ENCODE measurements at places on chromosomes 6 and 20. TPM values are rescaled to one million over a fixed set of nuclear protein-coding genes. Genes with fewer than 3 reads are reported as not detected.
A peak's percentile ranks its signal among the peaks of the same experiment; 100 is the strongest.

The TNF gene
- not detected for total RNA-seq

The PSMB9 gene
- 20.8 TPM for total RNA-seq

The LPIN3 gene
- 2.9 TPM for total RNA-seq

The KCNK16 gene
- not detected for total RNA-seq

DNA sequence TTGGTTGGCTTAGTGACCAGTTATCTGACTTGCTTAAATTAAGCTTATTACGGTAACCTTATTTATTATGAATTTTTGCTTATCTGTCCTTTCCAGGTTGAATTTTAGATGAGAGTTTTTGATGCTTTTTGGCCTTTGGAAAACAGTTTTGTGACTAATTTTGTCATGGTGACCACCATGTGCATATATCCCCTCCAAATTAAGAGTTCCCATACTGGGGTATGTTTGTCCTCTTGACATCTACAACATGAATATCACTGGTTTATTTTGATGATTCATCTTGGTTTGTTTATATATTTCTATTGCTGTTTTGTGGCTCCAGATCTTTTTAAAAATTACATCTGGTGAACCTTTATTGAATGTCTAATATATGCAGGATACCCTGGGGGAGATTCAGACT lies 61.4 kb downstream of the PHF20 start:
- no peaks in the 10 kb centered on the region for H3K27me3 ChIP-seq
- no peak overlapping the region for H3K4me3 ChIP-seq
- no peak for DNase-seq
- peak overlapping the region; percentile 18 for H3K27ac ChIP-seq

DNA sequence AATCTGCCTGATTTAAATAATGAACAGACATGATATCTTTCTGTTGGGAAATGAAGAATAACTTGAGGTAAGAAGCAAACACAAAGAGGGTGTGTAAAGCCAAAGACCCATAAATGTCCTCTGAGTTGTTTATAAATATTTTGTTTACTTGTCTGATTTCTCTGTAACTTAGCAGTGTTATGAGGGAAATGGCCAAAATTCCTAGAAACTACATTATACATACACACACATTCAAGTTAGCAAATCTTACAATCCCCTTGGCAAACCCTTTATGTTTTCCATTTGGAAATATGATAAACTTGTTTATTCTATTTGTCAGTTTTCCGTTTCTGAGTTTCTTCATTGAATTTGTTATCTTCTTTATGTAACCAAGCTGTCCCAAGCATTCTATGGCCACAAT lies 81.4 kb upstream of the TCF21 start:
- no peak overlapping the region for H3K4me3 ChIP-seq
- no peaks in the 10 kb centered on the region for H3K4me1 ChIP-seq
- no peak for DNase-seq
- H3K36me3 ChIP-seq: no peaks in the 10 kb centered on the region
- H3K27me3 ChIP-seq: no peaks in the 10 kb centered on the region

GRCh38 chr20:53384392-53384791 lies 209.2 kb downstream of the ZNF217 start:
- DNase-seq: no peak
- no peaks in the 10 kb centered on the region for H3K4me1 ChIP-seq

GRCh38 chr20:48745330-48745729 lies 82.5 kb downstream of the PREX1 start:
- DNase-seq: no peak
- H3K4me3 ChIP-seq: no peak overlapping the region
- H3K4me1 ChIP-seq: peaks cover 17% of the 10 kb centered on the region
- H3K36me3 ChIP-seq: peaks cover 8% of the 10 kb centered on the region

DNA sequence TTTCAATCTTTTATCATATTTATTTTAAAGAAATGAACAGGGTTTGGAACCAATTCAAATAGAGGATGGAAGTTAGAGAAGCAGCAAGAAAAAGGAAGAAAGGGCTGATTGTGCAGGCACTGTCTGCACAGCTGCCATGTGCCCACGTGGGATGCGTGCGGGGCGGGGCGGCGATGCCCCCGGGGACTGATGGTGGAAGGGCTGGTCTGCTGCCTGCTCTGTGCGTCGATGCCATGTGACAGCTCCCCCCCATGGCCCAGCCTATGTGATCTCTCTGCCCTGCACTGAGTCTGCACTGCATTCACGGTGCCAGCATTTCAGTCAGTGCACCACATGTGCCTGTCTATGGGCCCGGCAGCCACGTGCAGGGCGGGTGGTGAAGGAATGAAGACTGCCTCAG lies 96.4 kb downstream of the IRF4 start:
- no peaks in the 10 kb centered on the region for H3K27me3 ChIP-seq
- peaks cover 63% of the 10 kb centered on the region for H3K36me3 ChIP-seq
- H3K4me3 ChIP-seq: no peak overlapping the region
- DNase-seq: no peak

- peaks cover 11% of the 10 kb centered on the region for H3K4me1 ChIP-seq
- H3K27me3 ChIP-seq: no peaks in the 10 kb centered on the region
- H3K36me3 ChIP-seq: no peaks in the 10 kb centered on the region
- peak overlapping the region; percentile 90 for H3K4me3 ChIP-seq
- DNase-seq: no peak
Measured at GRCh38 chr6:27188885-27189418, 58.5 kb upstream of the PRSS16 start.

Measured in osteocyte (in vitro differentiated cells).